Right ventricle myocardium inferior (tissue), 1 donor: ENCODE measurements at places on chromosomes 7 and 10.

DNA sequence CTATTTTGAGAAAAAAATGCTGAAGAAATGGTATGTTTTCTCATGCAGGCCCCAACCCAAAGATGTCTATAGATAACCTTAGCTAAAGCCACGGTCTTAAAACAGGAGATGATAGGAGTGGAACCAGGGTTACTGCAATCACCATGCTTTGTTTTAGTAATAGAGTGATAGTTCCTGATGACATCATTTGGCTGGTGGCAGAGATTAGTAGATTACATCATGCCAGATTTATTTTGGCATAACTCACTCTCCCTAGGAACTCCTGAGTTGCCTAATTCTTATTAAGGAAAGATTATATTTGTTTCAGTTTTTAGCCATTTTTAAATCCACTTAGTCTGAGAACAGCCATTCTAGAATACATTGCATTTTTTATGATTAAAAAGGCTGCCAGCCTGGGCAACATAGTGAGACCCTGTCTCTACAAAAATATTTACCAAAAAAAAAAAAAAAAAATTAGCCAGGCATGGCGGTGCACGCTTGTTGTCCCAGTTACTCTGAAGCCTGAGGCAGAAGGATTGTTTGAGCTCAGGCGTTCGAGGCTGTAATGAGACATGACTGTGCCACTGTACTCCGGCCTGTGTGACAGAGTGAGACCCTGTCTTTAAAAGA lies 17.8 kb downstream of the ENO4 start:
- no peak for DNase-seq

DNA sequence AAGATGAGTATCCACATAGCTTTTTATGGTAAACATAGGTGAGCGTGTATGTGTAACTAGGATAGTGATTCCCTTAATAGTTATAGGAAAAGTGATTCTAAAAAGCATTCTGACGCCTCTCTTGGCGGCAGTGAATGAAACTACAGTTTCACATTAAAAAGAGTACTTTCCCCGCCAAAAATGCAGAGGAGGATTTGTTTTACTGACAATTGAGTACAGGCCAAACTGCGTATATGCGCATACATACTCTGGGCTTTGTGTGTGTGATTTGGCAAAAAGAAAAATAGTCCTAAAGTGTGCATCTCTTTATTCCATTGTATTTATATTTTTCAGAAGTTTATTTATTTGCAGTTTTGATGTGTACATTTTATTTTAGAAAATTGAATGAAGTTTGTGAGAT lies 10.3 kb downstream of the CUL1 start:
- DNase-seq, result no peak

GRCh38 chr10:89795840-89796239 lies 94.5 kb downstream of the KIF20B start:
- no peak for DNase-seq

GRCh38 chr10:77386838-77387237 lies 250.8 kb downstream of the KCNMA1 start:
- DNase-seq, result no peak

DNA sequence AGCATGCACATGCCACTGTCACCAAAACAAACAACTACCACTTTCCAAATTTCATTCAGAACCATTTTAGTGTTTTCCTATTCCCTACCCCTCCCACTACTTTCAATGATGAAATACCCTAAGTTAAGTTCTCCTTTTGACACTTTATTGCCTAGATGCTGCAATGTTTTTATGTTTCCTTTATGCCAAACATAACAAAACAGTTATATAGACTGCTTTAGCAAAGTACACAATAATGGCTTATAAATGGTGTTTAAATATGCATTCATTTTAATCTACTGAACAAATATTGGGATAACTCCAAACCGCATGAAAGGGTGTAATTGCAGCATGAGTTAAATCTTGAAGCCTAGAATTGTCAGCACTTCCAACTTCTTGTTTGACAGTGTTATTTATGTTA lies 69.2 kb downstream of the PHYHIPL start:
- DNase-seq, result no peak

DNA sequence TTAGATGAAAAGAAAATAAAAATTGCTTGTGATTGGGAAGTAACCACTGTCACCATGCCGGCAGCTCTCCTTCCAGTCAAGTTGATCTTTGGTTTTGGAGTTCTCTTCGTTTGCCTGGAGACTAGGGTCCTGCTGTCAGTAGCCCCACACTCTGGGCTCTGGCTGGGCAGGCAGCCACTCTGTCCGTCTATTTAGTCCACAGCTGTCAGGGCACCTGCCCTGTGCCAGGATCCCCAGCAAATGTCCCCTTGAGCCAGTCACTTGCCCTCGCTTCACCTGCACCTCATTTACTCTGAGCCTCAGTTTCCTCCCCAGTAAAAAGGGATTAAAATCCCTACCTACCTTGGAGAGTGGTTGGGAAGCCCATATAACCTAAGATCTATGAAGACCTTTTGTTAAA lies 55.5 kb downstream of the PAX2 start:
- DNase-seq, result no peak

- no peak for DNase-seq
Observed at GRCh38 chr7:74526780-74527179, 73.1 kb downstream of the GTF2IRD1 start.

- DNase-seq, result no peak
Observed at GRCh38 chr7:66256281-66256680, 51.1 kb downstream of the TPST1 start.

GRCh38 chr10:11687357-11687771 lies 54.8 kb upstream of the ECHDC3 start:
- no peak for DNase-seq

DNA sequence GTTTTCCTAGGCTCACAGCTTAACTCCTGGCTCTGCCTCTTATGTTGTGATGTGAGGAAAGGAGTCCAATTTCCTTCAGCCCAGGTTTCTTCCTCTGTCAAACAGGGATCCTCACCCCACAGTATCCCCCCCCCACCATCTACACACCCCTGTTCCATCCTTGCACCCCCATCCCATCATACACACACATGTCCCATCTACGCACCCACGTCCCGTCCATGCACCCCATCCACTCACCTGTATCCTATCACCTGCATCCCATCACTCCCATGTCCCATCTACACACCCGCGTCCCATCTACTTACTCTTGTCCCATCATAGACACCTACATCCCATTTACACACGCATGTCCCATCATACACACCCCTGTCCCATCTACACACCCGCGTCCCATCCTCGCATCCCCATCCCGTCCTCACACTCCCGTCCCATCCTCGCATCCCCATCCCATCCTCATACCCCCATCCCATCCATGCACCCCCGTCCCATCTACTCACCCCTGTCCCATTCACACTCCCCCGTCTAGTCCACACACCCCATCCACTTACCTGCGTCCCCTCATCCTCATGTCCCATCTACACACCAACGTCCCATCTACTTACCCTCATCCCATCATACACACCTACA lies 117.3 kb downstream of the TRRAP start:
- no peak for DNase-seq

- DNase-seq, result no peak
Observed at GRCh38 chr10:49353895-49354566, 41.9 kb downstream of the DRGX start.

DNA sequence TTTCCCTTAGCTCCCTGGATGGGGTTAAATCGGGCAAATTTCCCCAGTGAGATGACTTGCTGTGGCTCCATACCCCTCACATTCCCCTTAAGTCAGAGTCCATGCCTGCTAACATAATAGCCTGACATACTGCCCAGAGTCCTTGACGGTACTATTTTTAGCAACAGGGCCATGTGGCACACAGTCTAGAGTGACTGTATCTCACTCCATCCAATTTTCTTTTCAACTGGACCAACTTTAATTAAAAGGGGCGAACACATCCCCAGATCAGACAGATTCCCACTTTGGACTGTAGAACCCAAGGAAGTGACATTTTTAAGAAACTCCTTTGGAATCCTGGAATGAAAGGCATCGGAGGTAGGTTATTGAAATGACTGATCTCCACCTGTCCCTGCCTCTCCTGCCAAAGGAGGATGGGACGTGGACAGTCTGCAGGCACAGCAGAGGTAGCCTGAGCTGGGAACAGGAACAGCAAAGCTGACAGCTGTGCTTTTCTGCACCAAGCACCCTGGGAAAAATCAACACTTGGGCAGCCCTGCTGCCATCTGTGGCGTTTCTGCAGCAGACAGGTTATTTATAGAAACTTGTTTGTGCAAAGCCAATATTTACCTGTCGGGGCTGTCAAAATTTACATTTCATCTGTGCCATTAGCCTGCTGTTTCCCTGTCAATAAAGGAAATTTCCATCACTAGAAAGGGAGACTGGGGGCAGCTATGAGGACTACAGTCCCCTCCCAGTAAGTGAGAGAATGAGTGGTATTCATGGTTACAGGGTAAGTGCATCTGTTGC lies 221.5 kb upstream of the AOAH start:
- DNase-seq, result no peak

- no peak for DNase-seq
Observed at GRCh38 chr10:88764110-88764509, 4.3 kb downstream of the LIPN start.
